Urinary bladder (tissue), 4 donors: ENCODE measurements at places on chromosomes 6 and 20. TPM values are rescaled to one million over a fixed set of nuclear protein-coding genes. Genes with fewer than 3 reads are reported as not detected.
A peak's percentile ranks its signal among the peaks of the same experiment; 100 is the strongest.

NHLRC1 gene
- 2.4 TPM for polyA plus RNA-seq

DNA sequence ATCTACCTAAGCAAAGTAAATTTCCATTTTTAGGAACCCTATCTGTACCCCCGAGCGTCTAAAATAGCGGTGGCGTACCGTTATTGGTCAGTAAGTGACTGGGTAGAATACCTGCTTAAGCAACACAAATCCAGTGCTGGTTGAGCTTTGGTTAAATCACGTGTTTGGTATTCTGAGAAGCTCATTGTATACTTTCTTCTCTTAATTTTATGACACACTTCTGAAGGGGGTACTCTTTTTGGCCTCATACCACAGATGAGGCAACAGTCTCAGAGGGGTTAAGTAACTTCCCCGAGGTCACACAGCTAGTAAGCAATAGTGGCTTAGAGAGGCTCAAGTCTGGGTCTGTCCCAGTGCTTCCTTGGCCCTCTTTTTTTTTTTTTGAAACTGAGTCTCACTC, 151.2 kb downstream of the TFAP2C start:
- no peak for DNase-seq

DNA sequence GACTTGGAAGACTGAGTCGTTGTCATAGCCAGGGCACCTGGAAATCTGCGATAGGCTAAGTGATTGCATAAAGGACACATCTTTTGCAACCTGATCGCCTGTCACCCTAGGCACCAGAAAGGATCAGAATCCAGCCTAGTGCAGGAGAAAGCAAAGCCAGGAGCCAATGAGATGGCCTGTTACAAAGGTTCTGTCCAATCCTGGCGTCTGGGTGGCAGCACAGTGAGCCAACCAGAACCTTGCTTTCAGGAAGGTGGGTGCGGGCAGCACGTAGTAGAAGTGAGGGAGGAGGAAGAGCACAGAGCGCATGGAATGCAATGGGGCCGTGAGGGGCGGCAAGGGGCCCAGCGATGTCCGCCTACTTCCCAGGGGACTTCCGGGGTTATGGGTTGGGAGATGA, 120.4 kb upstream of the GGTLC1 start:
- DNase-seq, result no peak

- DNase-seq, result no peak
Observed at GRCh38 chr20:57677584-57677982, 32.2 kb downstream of the PMEPA1 start.

DNA sequence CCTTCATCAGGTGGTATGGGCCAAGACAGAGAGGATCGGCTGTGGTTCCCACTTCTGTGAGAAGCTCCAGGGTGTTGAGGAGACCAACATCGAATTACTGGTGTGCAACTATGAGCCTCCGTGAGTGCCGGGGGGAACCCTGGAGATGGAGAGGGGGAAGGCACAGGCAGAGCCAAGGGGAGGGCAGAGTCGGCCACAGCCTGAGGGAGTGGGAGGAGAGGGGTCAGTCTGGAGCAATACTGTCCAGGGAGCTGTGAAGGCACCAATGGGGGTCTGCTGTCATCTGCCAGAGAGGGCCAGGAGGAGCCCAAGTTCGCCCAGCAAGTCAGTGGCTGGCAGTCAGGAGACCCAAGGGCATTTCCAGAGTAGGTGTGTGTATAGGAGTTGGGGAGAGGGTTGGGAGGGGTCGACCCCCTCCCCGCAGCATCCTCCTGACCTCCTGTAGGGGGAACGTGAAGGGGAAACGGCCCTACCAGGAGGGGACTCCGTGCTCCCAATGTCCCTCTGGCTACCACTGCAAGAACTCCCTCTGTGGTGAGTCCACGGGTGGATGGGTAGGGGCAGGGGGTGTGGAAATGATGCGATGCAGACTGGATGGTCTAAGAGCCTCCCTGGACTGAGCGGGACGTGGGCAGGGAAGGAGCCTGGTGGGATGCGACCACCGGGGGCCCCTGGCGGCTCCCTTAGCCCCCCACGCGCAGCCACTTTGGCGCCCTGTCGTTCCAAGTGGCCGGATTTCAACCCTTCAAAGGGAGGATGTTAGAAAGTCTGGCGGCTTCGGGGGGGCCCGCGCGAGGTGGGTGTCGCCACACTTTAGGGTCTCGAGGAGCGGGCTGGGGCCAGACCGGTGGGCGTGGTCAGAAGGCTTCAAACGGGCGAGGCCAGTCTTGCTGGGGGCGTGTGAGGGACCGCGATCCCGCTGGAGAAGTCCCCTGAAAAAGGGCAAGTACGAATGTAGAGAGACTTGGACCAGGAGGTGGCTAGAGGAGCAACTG, 7.2 kb downstream of the PI16 start:
- DNase-seq, result no peak

ATG5 gene
- 24.0 TPM for polyA plus RNA-seq

DNA sequence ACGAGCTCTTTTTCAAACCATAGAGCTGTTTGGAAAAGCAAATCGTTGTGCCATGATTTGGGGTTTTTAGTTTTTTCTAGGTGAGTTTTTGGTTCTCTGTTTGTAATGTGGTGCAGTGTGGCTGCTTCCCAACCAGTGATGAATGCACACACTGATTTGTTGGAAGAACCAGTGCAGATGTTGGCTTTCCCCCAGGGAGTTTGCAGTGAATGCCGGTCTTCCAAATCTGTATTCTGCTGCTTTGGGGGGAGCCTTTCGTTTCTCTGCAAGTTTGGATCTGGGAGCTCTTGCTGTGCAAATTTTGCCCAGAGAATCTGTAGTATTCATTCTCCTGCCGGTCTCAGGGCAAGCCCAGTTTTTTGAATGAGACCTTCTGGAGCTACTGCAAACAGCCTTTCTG, 14.5 kb downstream of the HECA start:
- DNase-seq, result no peak

DNA sequence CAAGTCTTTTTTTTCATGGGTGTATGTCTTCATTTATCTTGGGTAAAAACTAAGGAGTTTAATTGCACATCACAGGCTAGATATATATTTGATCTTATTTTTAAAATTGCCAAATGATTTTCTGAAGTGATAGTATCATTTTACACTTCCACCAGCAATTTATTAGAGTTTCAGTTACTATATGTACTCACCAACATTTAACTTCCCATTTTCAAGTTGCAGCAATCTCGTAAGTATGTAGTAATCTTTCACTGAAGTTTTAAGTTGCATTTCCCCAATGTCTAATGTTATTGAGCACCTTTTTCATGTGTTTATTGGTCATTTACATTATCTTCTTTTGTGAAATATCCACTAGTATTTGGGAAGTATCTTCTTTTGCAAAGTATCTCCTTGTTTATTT, 277.4 kb upstream of the CNR1 start:
- DNase-seq, result no peak

TNFAIP3 gene
- polyA plus RNA-seq, result 25.3 TPM

ESF1 gene
- 9.2 TPM for polyA plus RNA-seq

GRCh38 chr20:32019563-32020463, 9.6 kb downstream of the CCM2L start:
- no peak for DNase-seq

DNA sequence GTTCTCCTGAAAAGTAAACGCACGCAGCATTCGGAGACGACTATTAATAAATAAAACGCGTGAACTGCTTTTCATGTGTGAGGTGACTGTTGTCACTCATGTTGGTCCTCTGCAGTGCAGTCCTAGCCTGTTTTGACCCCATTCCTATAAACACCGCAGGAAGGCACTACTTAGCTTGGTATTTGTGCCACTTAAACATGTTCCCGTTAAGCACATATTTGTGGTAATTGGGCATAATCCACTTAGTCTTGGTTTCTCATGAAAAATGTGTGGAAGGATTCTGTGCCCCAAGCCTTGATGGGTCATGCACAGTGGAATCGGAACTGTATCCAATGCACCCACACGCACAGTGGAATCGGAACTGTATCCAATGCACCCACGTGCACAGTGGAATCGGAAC, 313.9 kb downstream of the THBS2 start:
- no peak for DNase-seq

DNA sequence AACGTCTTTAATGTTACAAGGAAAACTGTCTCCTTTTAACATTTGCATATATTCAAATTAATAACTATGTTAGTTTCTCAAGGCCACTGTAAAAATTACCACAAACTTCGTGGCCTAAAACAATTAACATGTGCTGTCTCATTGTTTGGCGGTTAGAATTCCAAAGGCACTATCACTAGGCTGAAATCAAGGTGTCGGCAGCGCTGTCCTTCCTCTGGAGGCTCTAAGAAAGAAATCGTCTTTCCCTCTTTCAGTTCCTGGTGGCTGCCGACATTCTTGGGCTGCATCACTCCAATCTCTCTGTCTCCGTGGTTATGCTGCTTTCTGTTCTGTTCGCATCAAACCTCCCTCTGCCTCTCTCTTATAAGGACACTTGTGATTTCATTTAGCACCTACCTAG, 4.2 kb downstream of the TPD52L1 start:
- no peak for DNase-seq

KIAA0408 gene
- 14.9 TPM for polyA plus RNA-seq

FNDC1 gene
- 0.84 TPM for polyA plus RNA-seq

DNA sequence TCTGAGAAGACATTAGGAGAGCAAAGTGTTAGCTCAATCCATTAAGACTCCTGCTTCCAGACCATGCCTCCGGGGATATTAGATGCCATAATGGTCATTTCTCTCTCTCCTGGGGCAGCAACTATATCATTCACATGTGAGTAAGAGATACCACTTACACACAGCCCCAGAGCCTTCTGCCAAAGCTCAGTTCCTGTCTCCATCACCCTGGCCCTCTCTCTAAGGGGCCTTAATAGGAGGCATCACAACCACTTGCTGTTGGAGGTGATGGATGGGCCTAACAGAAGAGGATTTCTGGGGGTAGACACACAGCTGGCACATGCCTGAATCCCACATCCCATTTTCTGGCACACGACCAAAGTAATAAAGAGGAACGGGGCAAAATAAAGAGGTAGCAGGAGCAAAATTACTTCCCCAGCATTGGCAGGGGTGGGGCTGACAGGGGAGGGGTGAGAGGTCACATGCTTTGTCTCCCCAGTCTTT, 34.0 kb upstream of the VSTM2L start:
- no peak for DNase-seq

GRCh38 chr6:119241111-119241465, 108.5 kb downstream of the MAN1A1 start:
- peak; percentile 47 for DNase-seq

ASIP gene
- polyA plus RNA-seq, result 0.80 TPM

GRCh38 chr6:34672657-34673043, 23.9 kb downstream of the ILRUN start:
- DNase-seq, result no peak

DNA sequence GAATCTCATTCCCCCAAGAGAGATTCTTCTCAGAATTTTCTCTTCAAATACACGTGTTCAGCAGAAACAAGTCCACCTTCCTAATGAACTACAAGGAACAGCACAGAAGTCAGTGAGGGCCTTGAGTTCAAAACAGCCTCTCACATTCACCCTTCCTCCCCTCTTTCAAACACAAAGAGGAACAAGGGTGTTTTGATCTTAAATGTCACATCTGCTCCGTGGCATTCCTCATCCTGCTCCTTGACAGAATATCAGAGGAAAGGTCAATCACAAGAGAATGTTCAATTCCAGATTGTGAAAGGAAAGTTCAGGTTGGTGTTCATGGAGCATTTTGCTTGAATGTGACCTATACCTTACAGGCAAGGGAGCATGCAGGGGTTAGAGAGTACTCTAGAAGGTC, 35.6 kb upstream of the FAM210B start:
- DNase-seq, result no peak

DNA sequence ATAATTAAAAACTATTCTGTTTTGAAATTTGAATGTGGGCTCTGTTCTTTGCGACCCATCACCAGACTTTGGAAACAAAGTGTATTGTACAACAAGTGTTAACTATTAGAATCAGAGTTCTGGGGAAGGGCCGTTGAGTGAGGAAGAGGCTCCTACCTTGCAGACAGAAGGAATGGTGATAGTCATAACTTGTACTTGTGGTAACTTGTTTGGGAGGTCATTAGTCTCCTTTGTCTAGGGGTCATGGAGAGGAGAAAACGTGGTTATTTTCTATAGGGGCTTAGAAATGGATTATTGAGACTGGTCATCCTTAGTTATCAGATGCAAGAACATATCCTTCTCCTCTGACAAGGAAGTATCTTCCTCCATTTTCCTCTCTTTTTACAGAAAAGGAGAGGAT, 174.8 kb downstream of the BMP2 start:
- no peak for DNase-seq

DNA sequence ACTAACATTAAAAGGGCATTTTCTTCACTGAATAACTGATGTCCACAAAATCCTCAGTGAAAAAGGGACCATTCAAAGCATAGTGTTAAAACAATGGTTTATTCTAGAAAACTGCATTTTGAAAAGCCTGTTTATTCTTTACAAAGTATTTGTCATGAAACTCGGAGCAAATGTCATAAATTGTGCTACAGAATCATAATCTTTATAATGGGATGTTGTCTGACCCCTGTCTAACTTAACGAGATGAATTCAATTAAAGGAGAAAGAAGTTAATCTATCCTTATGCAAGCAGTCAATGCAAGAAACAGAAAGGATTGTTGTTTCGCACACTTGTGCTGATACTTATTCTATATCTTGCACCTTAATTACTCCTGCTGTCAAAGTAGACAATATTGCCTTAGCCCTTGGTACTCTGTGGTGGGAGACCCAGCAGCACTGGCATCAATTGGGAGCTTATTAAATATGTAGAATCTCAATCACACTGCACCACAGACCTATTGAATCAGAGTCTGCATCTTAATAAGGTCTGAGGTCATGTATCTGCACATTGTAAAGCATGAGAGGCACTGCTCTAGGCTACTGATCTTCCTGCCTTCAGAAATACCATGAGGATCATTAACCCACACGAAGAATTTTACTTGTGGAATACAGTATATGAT, 708.3 kb downstream of the HDGFL1 start:
- DNase-seq, result no peak

GRCh38 chr6:133286765-133287164, 45.6 kb downstream of the EYA4 start:
- DNase-seq, result no peak

UBE2C gene
- 2.2 TPM for polyA plus RNA-seq

DNA sequence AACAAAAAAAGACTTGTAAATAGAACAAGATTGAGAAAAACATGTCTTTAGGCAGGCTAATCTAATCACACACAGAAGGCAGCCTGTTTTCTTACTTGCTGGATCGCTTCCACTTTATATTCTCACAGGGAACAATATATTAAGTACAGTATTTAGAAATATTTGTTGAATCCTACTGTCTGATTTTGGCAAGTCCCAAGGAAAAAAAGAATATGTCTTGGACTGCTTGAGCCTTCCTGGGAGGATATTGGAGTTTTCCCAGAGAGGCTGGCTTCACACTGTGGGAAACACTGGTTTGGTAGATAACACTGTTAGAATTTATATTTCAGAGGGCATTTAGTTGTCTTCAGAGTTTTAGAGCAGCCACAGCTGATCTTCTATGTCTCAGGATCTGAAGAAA, 229.7 kb downstream of the PRL start:
- peak; percentile 66 for DNase-seq

DNA sequence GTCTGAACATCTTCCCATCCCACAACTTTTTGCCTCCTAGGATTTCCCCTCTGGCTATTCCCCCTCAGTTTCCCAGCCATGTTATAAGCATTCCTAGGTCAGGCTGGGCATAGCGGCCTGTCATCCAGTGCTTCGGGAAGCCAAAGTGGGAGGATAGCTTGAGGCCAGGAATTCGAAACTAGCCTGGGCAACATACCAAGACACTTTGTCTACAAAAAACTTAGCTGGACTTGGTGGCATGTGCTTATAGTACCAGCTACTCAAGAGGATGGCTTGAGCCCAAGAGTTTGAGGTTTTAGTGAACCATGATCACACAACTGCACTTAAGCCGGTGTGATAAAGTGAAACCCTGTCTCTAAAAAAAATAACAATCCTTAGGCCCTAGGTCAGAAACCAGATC, 447.4 kb downstream of the KIF16B start:
- DNase-seq, result no peak

GRCh38 chr6:151847064-151847463, 39.6 kb downstream of the ESR1 start:
- DNase-seq, result no peak

KCNQ5 gene
- polyA plus RNA-seq, result 1.8 TPM

TFAP2C gene
- 1.2 TPM for polyA plus RNA-seq

LAMP5 gene
- polyA plus RNA-seq, result 0.38 TPM
